ENCODE measurements at places on chromosomes 2 and 18.

GRCh38 chr2:118089139-118089800 is 999 bp downstream of the INSIG2 start:
- peak; percentile 33 for DNase-seq

DNA sequence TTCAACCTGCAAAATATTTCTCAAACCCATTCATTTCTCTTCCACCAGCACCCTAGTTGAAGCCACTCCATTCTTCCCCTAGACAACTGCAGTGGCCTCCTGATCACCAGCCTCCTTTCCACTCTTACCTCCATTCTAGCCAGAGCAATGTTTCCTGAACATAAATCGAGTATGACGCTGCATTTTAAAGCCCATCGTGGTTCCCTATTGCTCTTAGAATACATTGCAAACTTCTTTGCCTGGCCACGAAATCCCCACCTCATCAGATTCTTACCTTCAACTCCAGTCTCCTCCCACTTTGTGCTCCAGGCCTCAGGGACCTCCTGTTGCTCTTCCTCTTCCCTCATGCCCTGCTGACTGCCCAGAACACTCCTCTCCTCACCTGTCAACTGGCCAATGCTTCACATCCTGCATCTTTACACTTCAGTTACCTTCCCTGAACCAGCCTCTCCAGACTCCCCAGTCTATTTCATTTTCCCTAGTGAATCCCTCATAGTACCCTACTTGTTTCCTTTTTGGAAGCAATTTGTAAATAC is 176.5 kb upstream of the CTAGE1 start:
- no peak for DNase-seq

DNA sequence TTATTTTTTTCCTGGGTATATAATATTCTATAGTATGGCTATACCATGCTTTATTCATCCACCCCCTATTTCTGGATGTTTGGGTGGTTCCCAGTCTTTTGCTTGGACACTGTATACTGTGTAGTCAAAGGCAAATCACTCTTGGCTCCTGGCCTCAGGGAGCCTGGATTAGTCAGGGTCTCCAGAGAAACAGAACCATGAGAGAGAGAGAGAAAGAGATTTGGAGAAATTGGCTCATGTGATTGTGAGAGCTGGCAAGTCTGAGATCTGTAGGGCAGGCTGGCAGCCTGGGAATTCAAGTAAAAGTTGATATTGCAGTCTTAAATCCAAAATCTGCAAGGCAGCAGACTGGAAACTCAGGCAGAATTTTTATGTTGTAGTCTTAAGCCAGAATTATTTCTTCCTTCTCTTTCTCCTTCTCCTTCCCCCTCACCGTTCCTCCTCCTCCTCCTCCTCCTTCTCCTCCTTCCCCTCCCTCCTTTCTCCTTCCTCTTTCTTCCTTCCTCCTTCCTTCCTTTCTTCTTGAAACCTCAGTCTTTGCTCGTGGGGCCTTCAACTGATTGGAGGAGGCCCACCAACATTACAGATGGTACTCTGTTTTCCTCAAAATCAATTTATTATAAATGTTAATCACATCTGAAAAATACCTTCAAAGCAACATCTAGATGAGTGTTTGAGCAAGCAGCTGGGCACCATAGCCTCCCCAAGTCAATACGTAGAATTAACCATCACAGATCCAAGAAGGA is 33.0 kb downstream of the CTIF start:
- DNase-seq = no peak

DNA sequence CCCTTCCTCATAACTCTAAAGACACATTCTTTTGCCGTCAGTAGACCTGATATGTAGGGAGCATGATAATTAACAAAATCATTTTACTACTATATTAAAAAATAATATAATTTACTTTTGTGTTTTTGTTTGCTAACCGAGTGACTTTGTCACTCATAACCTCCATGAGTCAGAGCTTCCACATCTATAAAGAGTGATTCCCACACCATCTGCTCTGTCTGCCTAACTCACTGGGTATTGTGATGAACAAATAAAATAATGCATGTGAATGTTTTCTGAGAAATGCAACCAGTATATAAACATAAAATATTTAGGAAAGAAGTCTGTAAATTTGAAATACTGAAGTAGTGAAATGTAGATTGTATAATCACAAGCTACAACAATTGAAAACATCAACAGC is 123.4 kb upstream of the DSEL start:
- no peak for DNase-seq

GRCh38 chr2:17605696-17606095 is 65.2 kb downstream of the VSNL1 start:
- no peak for DNase-seq

All from stimulated activated CD8-positive, alpha-beta memory T cell treated with anti-CD3 and anti-CD28 coated beads, Interleukin-4, amount 100 ng/mL, for 48 hours (primary cell).